ENCODE measurements at places on chromosomes 16 and 17.
A peak's percentile ranks its signal among the peaks of the same experiment; 100 is the strongest.

DNA sequence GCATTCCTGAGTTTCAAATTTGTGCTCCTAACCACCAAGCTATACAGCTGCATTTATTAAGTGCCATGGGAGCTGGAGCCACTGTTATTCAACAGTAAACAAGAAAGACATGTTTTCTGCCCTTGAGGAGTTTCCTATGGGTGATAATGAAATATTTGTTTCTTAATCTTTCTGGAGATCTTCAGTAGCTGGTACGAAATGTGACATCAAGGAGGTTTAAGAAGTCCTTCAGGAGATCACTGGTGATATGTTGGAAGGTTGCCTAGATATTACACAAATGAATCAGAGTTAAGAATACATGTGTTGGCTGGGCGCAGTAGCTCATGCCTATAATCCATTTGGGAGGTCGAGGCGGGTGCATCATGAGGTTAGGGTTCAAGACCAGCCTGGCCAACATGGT, 14.9 kb downstream of the RHOT1 start:
- DNase-seq = no peak

GRCh38 chr16:5917436-5918195, 820.0 kb upstream of the EEF2KMT start:
- DNase-seq = no peak

DNA sequence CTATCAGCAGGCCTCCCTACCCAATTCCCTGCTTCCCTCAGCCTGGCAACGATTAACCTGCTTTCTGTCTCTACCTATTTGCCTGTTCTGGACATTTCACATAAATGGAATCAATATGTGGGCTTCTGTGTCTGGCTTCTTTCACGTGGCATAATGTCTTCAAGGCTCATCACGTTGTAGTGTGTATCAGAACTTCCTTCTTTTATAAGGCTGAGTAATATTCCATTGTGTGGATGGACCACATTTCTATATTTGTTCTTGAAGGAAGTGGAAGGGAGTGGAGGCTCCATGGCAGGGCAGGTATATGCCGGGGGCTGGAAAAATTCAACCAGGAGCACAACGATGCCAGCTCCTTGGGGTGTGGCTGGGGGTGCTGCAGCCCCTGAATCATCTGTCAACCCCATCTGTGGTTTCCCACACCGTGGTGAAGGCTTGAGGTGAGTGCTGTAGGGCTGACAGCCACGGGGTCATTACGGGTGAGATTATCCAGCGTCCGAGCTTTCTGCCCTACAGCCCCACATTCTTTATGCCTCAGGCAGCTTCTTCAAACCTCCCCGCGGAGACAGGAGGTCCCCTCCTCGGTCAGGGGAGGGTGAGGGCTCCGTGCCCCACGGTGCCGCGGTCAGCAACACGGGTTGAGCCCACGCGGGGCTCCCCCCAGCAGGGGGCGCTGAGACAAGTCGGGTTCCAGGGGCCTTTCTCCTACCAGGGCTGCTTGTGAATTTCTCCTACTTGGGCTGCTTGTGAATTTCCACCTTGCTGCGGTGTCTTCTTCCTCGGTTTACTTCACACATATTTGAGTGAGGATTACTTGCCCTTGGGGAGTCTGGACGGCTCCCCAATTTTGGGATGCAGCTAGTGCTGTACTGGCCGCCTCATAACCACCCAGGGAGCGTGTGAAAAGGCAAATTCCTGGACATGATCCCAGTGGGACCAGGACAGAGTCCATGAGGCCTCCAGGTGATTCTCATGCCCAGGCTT, 18.3 kb upstream of the WFIKKN2 start:
- DNase-seq = peak; percentile 82

DNA sequence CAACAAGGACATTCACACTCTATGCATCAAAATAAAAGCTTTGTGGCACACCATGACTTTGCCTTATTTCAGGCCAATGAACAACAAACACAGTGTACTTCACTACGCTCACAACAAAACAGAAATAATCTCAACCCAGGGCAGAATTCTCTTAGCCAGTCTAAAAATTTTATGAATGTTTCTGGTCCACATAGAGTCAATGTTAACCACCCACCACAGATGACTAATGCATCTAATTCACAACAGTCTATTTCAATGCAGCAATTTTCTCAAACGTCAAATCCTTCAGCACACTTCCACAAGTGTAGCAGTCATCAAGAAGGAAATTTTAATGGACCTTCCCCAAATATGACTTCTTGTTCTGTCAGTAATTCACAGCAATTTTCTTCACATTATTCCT, 101.7 kb downstream of the CHD9 start:
- DNase-seq = no peak

- DNase-seq = peak; percentile 96
Measured at GRCh38 chr16:86044241-86044671, 145.3 kb downstream of the IRF8 start.

DNA sequence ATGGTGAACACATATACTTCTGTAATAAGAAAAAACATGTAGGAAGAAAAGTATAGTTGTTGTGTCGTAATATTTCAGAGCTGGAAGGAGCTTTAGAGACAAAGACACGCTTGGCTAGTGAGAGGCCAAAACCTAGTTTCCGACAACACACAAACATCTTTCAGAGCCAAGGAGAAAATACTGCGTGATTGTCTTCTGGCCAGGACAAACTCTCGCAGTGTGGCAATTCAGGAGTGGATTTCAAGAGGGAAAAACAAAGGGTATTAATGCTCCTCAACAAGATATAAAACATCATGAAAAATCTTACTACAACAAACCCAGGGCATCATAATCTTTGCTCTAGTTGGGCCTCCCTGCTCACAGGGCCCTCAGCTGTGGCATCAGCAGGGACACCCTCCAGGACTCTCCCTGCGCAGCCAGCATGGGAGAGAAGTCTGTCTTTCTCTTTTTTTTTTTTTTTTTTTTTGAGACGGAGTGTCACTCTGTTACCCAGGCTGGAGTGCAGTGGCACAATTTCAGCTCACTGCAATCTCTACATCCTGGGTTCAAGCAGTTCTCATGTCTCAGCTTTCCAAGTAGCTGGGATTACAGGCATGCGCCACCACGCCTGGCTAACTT, 66.4 kb downstream of the CYB5B start:
- no peak for DNase-seq

- peak; percentile 44 for DNase-seq
Measured at GRCh38 chr17:43877031-43877430, 30.1 kb downstream of the CD300LG start.

- DNase-seq = peak; percentile 80
Measured at GRCh38 chr16:81779536-81780320, 637 bp downstream of the PLCG2 start.

GRCh38 chr16:10558305-10558704, 22.1 kb downstream of the EMP2 start:
- no peak for DNase-seq

GRCh38 chr17:41049110-41049509, 2.0 kb upstream of the KRTAP2-1 start:
- DNase-seq = no peak

- no peak for DNase-seq
Measured at GRCh38 chr17:69960755-69961154, 114.3 kb upstream of the KCNJ16 start.

DNA sequence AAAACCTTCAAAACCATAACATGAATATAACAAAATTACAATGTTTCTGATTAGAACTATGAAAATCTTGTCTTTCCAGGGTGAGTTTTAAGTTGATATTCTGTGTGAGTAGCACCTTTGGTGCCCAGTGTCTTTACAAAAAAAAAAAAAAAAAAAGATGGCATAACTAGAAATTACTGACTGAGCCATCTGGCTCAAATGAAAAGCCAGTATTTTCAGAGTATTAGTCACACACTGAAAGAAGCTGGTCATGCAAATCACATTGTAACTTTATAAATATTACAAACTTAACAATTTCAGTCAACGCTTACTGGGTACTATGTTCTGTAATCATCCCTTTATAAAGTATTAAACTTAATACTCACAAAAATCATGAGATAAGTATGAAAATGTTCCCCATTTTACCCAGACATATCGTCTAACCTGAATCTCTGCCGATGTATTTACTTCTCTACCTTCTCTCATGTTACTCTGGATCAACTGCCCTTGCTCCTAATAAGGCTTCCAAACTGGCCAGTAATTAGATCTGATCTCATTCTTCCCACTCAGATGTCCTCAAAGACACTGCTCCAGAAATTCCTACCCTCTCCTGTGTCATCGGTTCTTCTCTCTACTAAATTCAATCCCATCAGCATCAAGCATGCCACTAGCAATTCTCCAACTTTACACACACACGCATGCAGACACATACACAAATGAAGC, 25.4 kb downstream of the UBE2G1 start:
- DNase-seq = no peak

GRCh38 chr16:49514073-49514980, 140.7 kb downstream of the C16orf78 start:
- no peak for DNase-seq

DNA sequence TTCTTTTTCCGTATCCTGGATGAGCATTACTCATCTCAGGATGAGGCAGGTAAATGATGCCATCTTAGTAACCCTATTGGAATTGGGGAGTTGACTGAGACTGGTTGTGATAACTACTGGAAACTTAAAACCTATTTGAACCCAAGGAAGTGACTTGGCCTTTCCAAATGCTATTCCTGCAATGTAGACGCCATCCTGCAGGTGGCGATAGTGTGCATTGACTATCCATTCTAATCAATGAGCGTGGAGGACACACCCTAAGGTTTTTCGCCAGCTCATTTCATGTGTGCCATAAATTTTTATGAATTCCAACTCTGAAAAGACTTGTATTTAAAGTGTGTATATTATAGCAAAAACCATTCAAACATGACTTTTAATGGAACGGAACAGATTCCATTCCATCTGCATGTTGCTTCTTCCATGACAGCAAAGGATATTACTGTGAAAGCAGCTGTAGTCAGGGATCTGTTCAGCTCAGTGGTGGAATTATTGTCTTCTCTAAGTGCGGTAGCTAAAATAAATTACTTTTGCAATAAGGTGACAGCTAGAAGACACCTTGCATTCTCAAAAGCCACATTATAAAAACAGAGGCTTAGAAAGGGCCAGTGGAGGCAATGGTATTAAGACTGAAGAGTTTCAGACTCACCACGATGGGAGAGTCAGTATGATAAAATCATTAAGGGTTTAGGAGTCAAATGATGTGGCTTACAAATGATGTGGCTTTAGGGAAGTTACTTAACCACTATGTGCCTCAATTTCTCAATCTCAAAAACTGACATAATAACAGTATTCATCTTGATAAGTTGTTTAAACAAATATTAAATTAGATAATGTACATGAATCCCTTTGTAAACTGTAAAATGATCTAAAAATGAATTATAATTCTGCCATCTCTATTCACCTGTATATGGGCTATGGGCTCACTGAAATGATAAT, 55.5 kb downstream of the SYT17 start:
- DNase-seq = peak; percentile 57

DNA sequence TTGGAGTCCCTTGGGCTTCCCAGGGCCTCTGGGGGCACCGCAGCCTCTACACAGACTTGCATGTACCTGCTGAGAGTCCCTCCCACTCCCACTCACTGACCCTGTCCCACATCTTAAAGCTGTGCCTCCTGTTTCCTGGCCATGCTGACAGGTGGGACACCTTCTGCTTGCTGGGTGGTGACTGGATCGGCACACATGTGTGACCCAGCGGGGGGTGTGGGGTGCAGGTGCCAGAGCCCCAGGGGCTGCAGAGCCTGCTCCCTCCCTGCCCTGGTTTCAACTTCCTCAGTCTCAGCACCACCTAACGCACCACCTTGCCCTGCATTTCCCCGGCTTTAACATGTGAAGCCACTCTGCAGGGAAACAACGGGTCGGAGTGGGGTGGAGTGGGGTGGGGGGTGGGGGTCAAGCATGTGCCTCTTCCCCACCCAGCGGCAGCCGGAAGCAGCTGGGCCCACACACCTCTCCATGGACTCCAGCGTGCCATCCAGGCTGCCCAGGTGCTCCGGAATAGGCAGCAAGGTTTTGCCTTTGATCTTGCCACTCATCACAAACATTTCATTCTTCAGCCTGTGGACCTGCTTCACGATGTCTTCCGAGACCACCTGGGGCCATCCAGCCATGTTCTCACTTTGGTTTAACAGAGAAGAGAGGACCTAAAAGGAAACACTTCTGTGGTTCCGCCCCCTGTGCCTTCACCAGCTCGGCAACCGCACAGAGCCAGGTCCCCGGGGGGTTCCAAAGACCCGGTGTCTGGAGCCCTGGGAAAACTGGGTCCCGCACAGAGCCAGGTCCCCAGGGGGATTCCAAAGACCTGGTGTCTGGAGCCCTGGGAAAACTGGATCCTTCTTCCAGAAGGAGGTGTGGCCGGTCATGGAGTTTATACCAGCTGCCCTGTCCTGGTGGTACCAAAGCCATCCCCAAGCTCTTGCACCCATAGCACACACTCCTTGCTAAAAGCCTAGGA, 4.7 kb downstream of the DNAH17 start:
- DNase-seq = peak; percentile 91
